Stimulated activated CD8-positive, alpha-beta memory T cell treated with anti-CD3 and anti-CD28 coated beads, Interleukin-7, amount 100 ng/mL, for 1 hour (primary cell): ENCODE measurements at places on chromosomes 2 and 18.

GRCh38 chr18:61771861-61772260 is 120.9 kb downstream of the RNF152 start:
- DNase-seq, result no peak

DNA sequence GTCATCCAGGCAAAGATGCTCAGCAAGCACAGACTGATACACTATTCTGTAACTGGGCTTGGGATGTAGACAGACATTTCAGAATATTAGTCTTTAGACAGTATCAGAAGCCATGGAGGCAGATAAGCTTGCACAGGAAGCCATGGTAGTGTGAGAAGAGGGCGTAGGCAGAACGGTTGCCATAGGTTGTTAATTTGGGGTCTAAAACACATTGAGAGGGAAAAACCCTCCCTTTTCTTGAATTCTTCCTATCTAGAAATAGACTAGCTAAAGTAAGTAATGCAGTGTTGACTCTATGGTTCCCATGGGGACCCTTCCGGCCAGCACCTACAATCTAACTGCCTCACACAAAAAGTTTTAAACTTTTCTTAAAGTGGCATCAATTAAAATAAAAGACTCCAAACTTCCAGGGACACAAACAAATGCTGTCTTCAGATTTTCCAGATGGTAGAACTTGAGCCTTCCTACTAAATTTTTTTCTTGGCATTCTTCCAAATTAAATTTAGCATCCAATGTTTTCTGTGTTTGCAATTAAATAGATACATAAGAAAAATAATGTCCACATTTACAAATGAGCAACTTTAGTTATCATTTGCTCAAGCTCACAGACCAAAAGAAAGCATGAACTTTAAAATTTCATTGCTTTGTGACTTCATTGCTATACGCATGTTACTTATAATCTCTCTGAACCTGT is 1.9 kb downstream of the PRKRA start:
- DNase-seq, result no peak

GRCh38 chr18:326846-327245 is 59.0 kb upstream of the THOC1 start:
- DNase-seq, result no peak

GRCh38 chr18:69948919-69949537 is 1.4 kb upstream of the CD226 start:
- no peak for DNase-seq

- DNase-seq, result no peak
Observed at GRCh38 chr2:108960006-108960405, 29.0 kb downstream of the EDAR start.
